Activated CD4-positive, alpha-beta memory T cell treated with anti-CD3 and anti-CD28 coated beads, Interleukin-2, amount 10 ng/mL, durations not matched to agents 7 days and 5 days (primary cell): ENCODE measurements at places on chromosomes 5 and 9. TPM values are rescaled to one million over a fixed set of nuclear protein-coding genes. Genes with fewer than 3 reads are reported as not detected.

DNA sequence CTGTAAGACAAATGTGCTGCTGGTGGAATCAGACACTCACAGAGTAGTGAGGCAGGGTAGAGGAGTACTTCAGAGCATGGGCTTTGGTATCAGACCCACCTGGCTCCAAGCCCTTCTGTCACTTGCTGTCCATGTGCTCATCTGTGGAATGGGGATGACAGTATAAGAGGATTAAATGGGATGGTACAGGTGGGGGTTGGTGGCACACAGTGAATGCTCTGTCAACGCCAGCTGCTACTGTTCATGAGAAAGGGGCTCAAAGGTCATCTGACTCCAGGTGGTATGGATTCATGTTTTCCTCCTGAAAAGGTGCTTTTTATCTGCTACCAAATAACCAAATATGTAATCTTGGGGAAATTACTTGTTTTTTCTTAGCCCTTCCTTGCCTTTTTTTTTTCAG, 23.0 kb upstream of the PPARGC1B start:
- no peaks in the 10 kb centered on the region for H3K36me3 ChIP-seq
- no peaks in the 10 kb centered on the region for H3K4me1 ChIP-seq
- peaks cover 59% of the 10 kb centered on the region for H3K27me3 ChIP-seq
- no peak overlapping the region for H3K27ac ChIP-seq
- no peak for DNase-seq

- peaks cover 2% of the 10 kb centered on the region for H3K4me1 ChIP-seq
- H3K27ac ChIP-seq, result no peak overlapping the region
- H3K27me3 ChIP-seq, result peaks cover 15% of the 10 kb centered on the region
- H3K4me3 ChIP-seq, result no peak overlapping the region
- H3K36me3 ChIP-seq, result no peaks in the 10 kb centered on the region
These were observed 22.7 kb upstream of the SMIM23 start for GRCh38 chr5:171762903-171763302.

DNA sequence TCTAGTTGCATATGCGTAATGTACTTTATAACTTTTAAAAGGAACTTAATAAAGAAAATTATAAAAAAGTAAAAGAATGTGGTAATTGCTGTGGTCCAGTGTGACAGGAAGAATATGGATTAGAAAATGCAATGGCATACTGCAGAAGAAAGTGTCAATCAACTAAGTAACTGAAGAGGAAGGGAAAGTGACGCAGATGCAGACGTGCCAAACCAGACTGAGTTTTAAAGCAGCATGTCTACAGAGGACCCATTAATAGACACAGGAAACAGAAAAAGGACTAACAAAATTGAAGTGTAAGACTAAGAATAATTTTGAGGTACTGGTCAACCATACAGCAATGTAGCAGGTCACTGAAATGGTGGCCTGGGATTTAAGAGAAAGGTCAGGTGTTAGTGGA, 73.3 kb downstream of the DPYSL3 start:
- no peak overlapping the region for H3K4me3 ChIP-seq
- no peak overlapping the region for H3K27ac ChIP-seq
- no peaks in the 10 kb centered on the region for H3K36me3 ChIP-seq
- no peaks in the 10 kb centered on the region for H3K27me3 ChIP-seq
- no peaks in the 10 kb centered on the region for H3K4me1 ChIP-seq

Gene SLC25A2
- total RNA-seq, result 0.50 TPM
